Heart left ventricle (tissue), 16 donors: ENCODE measurements at places on chromosomes 1 and 21.

- no peak for DNase-seq
Observed at GRCh38 chr1:96524100-96524499, 197.5 kb upstream of the PTBP2 start.

DNA sequence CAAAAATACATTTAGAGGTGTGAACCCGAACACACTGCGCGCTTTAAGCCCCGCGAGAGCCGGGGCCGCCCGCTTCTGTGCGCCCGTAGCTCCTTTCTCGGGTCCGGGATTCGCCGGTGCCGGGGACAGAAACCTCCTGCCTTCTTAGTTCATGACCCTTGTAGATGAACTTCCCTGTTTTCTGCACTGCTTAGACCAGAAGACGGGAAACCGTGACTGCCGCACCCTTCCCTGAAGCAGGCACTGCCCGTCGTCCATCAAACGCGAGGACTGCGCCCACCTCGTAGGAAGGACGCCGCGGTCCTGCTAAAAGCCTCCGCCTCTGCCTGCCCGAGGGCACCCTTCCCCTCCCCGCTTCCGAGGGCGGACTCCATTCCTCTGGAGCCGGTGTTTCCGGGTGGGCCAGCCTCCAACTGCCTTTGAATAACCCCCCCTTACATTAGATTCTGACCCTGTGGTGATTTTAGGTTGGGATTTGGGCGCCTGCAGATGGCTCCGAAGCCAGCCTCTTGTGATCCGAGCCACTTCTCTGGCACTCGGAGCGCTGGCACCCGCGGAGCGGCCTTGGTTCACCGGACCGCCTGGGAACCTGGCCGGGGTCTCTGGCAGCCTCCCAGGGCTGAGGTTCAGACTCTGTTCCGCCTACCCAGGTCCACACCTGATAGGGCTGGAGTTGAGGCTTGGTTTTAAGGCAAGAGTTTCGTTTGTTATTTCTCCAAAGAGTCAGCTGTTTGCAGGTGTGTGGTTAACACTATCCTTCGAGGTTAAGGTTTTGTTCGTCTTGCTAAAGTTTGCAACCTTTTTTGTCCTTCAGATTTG lies 1.2 kb upstream of the PTTG1IP start:
- DNase-seq, result peak; percentile 86

DNA sequence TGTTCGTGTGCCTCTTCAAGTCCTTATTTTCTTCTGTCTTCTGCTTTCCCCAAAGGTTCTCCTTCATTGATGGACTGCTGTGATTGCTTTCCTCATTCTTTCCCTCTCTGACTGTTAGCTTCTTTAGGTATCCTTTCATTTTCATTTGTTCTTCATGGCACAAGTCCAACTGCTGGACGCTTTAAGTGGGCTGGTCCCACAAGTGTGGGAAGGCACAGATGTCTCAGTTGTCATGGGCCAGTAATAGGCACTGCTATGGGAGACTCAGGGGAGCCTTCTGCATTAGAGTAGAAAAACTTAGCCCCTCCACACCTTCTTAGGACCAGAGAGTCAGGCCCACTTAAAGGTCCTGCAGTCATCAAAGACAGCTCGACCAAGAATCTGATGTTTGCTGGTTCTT lies 122.3 kb upstream of the C1orf105 start:
- no peak for DNase-seq

DNA sequence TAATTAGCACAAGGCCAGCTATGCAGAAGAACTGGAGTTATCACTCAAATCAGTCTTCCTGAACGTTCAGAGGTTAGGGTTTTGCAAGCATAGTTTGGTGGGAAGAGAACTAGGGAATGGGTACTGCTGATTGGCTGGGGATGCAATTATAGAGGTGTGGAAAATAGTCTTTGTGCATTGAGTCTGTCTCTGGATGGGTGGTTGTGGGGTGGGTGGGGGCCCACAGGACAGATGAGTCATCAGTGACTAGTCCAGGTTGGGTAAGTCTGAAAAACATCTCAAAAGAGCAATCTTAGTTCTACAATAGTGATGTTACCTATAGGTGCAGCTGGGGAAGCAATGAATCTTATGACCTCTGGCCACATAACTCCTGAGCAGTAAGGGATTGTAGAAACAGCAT lies 89.7 kb upstream of the HMCN1 start:
- no peak for DNase-seq
